ENCODE measurements at places on chromosomes 16 and 17.

- no peak for DNase-seq
These were observed 97.9 kb upstream of the CRHR1 start for GRCh38 chr17:45686250-45686649.

GRCh38 chr17:63531022-63531965, 8.1 kb downstream of the KCNH6 start:
- no peak for DNase-seq

GRCh38 chr16:89442588-89442987, 47.8 kb downstream of the ANKRD11 start:
- DNase-seq = no peak

- no peak for DNase-seq
These were observed 9.0 kb upstream of the GGA2 start for GRCh38 chr16:23519282-23519681.

GRCh38 chr17:64203630-64204029, 59.4 kb downstream of the TEX2 start:
- no peak for DNase-seq

DNA sequence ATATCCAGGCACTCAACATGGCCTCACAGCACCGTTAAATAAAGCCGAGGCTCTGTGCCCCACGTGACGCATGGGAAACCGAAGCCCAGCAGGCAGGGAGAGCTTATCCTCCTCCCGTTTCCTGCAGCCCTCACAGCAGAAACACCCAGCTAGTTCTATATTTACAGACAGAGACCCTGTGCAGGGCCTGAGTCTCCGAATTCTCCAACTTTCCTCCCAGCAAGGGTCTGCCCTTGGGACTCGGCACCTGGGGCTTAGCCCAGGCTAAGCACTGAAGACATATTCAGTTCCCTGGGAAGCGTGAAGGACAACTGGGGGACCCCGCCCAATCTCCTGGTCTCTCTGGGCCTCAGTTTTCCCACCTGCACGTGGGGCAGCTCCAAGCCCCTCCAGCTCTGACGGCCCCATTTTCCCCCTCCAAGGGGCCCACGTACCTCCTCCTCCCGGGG, 29.2 kb downstream of the TRPV3 start:
- DNase-seq = no peak
